ENCODE measurements at places on chromosomes 11 and 22. TPM values are rescaled to one million over a fixed set of nuclear protein-coding genes. Genes with fewer than 3 reads are reported as not detected.

GRCh38 chr22:22935056-22935545, 47.5 kb downstream of the IGLL5 start:
- DNase-seq: no peak

DNA sequence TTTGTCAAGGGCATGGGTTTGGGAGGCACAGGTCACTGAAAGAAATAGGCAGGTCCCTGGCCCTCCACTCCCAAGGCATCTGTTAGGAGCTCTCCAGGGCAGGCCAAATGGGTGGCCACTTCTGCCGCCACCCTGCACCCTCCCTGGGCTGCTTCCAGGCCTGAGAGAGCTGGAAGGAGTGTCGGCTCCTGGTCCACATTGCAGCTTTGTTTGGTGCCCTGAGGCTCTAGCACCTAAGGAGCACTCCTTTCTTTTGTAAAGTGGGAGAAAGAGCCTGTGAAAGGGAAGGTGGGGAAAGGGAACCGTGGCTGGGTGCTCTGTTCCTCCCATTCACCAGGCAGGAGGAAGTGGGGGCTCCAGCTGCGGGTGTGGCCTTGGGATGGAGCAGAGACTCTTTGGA, 12.3 kb upstream of the FGF4 start:
- DNase-seq: no peak

DNA sequence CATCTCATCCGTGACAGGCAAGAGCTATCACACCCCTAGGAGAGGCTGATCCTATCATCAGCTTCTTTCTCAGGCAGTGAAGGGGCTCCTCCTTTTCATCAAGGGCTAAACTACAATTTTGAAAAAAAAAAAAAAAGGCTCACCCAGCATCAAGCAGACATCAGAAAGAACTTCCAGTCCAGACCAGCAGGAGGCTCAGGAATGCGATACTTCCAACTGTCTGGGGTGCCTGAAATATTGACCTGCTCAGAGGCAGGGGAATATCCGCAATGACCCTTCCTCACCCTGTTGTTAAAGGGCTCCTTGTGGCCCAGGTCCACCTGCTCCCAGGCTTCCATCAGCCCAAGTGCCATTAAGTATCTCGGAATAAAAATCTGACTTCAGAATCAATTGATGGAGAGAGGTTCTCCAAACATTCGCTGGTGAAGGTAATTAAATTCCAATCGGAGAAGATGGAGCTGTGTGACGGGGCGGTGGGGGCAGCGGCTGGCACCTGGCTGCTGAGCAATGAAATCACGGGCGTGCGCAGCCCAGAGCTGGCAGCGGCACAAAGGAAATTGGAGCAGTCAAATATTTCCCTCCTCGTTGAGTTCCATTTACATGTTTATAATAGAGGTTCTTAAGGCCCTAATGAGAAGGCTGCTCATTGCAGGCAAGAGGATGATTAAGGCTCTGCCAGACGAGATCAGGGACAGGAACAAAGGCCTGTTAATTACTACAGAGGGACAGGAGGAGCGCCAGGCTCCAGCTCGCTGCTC, 69.0 kb upstream of the THY1 start:
- no peak for DNase-seq

DNA sequence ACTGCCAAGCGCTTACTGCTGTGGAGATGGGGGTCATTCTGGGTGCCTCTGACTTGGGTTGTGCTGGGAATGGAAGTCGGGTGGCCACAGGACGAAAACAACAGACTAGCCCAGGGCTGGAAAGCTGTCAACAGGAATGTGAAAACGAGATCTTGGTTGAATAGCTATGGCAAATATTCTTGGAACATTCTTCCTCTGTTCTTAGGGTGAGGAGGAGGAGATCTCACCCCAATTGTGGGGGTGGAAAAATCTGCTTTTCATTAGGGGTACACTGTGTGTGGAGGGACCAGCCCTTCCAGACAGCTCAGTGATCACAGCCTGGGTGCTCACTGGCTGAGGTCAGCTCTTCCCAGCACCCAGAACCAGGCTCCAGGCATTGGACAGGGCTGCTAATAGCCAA, 52.0 kb upstream of the PRSS23 start:
- no peak for DNase-seq

The SCUBE2 gene
- 69.8 TPM for total RNA-seq

- DNase-seq: no peak
Measured at GRCh38 chr11:14189874-14190273, 169.1 kb downstream of the RRAS2 start.

GRCh38 chr11:15379483-15379882, 264.8 kb downstream of the INSC start:
- DNase-seq: no peak

DNA sequence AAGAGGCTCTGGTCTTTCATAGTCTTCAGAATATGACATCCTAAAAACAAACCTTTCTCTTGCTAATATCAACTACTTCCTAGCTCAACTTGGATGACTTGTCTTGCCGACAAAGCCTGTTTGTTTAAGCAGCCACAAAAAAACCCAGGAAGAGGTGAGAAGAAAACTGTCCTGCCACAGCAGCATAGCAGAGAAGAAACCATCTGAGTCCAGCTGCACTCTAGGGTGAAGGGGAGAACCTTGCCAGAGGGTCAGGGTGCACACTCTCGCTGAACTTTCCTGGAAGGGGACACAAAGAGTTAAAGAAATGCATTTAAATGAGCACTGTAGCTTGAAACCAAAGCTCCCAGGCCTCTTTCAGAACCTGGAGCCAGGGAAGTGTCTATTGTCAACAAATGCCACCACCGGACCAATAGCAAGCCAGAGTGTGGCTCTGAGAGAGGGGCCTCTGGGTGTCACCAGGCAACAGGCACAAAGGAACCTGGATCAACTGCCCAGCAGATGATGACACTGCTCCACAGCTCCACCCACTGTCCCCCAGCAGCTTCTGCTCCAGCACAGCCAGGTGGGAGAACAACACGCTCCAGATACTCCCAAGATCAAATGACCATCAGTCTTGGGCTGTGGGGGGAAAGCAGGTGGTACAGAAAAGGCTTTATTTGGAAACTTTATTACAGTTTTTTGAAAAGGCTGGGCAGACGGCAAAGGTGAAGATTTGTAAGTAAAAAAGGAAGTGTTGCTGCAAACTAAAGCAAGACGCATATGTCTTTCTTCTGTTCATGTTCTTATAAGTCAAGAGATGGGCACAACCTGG, 105.7 kb downstream of the RASSF10 start:
- peak; percentile 20 for DNase-seq

The DCDC1 gene
- 0.36 TPM for total RNA-seq

The PKDREJ gene
- not detected for total RNA-seq

- DNase-seq: no peak
Measured at GRCh38 chr11:68431984-68432645, 28.4 kb upstream of the PPP6R3 start.

The GGT5 gene
- 19.2 TPM for total RNA-seq

DNA sequence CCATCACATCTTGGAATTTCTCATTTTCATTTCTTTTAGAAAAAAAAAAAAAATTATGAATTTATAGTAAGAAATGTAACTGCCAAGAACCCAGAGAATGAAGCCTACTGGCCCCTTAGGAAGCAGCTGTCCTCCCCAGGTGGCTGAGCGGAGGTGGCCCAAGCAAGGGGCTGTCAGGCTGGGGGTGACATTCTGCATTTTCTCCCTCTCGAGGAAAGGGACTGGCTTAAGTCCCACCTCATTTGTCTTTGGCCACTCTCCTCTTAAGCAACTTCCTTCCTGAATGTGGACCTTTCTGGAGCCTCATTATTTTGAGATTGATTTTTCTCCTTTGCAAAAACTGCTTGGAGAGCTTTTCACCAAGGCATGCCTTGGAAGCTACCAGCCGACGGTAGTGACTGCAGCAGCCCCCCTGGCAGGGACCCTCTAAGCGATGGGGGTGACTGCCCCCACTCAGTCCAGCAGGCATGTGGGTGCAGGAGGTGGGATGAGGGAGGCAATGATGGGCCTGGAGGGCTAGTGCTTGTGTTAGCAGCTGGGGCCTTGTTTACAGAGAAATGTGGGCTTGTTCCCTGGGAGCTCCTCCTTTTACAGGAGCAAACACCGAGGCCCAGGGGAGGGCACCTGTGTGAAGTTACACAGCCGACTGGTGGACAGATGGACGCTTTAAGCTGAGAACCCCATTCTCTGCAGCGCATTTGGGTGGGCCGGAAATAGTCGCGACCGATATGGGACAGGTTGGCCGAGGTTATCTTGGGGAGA, 111.7 kb downstream of the MORC2 start:
- DNase-seq: no peak

The LRFN4 gene
- total RNA-seq: 17.3 TPM

GRCh38 chr11:97722721-97723120, 1298.0 kb upstream of the CNTN5 start:
- DNase-seq: no peak

DNA sequence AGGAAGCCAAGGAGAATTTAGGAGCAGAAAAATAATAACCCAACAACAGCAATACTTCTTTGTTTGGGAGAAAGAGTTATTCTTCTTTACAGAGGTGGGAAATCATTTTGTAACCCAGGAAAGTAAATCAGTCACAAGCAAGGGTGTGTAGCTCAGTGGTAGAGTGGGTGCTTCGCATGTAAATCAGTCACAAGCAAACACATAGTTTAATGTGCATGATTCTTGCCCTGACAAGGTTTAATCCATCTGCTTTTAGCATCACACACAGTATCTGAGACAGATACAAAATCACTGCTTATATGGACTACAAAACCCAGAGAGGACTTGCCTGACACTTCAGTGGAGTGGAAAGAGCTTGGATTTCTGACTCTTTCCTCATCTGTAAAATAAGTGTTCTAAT, 82.0 kb downstream of the RELT start:
- DNase-seq: no peak
